Stimulated activated CD4-positive, alpha-beta T cell treated with anti-CD3 and anti-CD28 coated beads, Interleukin-4, amount 100 ng/mL, for 4 hours (primary cell): ENCODE measurements at places on chromosomes 6 and 20.

DNA sequence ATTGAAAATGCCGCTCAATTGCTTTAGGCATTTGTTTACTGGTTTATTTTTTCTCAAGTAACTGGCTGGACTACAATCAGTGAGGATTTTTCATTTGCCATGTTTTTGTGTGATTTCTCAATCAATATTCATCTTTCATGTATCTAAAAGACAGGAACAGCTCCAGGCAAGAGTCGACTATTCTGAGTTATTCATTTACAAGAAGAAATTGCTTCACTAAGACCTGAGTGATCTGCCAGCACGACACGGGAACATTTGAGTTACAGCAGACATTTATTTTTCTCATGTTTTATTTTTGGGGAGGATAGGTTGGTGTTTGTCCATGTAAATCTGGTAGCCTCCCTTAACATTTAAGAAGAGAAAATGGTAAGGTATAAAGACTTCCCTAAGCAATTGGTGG, 124.1 kb downstream of the CBLN4 start:
- no peak for DNase-seq

- DNase-seq = no peak
These were observed 139.3 kb downstream of the FOXC1 start for GRCh38 chr6:1749041-1749440.

- DNase-seq = no peak
These were observed 152.4 kb downstream of the BCAS1 start for GRCh38 chr20:53918020-53918311.

DNA sequence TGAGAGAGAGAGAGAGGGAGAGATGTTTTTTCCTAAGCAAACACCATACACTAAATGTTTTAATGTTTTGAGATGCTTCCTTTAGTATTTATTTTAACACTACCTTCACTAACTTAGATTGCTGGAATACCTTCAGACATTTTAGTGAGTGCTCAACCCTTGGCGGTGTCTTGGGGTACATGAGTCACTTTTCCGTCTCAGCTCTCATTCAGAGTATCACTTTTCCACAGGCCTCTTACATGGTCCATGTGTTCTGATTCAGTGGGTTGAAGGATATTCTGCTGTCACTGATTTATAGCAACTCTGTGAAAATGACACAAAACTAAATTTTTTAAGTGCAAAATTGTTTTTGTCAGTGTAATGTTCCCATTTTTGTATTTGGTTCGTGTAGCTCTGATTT, 217.9 kb downstream of the CLVS2 start:
- no peak for DNase-seq

- DNase-seq = no peak
These were observed 8.0 kb upstream of the UTRN start for GRCh38 chr6:144277174-144277573.

- no peak for DNase-seq
These were observed 1.3 kb upstream of the CNKSR3 start for GRCh38 chr6:154511791-154512190.
